ENCODE measurements at places on chromosomes 6 and 20. TPM values are rescaled to one million over a fixed set of nuclear protein-coding genes. Genes with fewer than 3 reads are reported as not detected.

Gene HSPA12B
- total RNA-seq: not detected

Gene LTA
- 631 TPM for total RNA-seq

Gene APCDD1L
- total RNA-seq: not detected

Gene HLA-DRB1
- total RNA-seq: 14.2 TPM

Gene SLC24A3
- total RNA-seq: not detected

Gene SLC17A2
- total RNA-seq: not detected

Gene BEND3
- total RNA-seq: 12.9 TPM

Gene PLEKHG1
- 0.47 TPM for total RNA-seq

Gene TPX2
- 61.3 TPM for total RNA-seq

Gene TREML2
- total RNA-seq: 3.5 TPM

Gene RAET1L
- total RNA-seq: not detected

Gene EDN1
- not detected for total RNA-seq

Gene NOTCH4
- 0.37 TPM for total RNA-seq

Gene GRIK2
- not detected for total RNA-seq

Gene TRIM27
- total RNA-seq: 64.8 TPM

Gene CTAGE9
- not detected for total RNA-seq

Gene ZNF334
- 2.0 TPM for total RNA-seq

Gene LHFPL5
- not detected for total RNA-seq

Gene TP53INP2
- 2.3 TPM for total RNA-seq

Gene PGC
- total RNA-seq: not detected

Gene BIRC7
- total RNA-seq: not detected
